ENCODE measurements at places on chromosomes 1 and 21. TPM values are rescaled to one million over a fixed set of nuclear protein-coding genes. Genes with fewer than 3 reads are reported as not detected.

TSPEAR gene
- not detected for total RNA-seq

JAM2 gene
- total RNA-seq, result not detected

IRF6 gene
- 0.05 TPM for total RNA-seq

TBX19 gene
- not detected for total RNA-seq

CHI3L1 gene
- total RNA-seq, result 5.7 TPM

PGLYRP4 gene
- not detected for total RNA-seq

MEX3A gene
- 3.4 TPM for total RNA-seq

DNA sequence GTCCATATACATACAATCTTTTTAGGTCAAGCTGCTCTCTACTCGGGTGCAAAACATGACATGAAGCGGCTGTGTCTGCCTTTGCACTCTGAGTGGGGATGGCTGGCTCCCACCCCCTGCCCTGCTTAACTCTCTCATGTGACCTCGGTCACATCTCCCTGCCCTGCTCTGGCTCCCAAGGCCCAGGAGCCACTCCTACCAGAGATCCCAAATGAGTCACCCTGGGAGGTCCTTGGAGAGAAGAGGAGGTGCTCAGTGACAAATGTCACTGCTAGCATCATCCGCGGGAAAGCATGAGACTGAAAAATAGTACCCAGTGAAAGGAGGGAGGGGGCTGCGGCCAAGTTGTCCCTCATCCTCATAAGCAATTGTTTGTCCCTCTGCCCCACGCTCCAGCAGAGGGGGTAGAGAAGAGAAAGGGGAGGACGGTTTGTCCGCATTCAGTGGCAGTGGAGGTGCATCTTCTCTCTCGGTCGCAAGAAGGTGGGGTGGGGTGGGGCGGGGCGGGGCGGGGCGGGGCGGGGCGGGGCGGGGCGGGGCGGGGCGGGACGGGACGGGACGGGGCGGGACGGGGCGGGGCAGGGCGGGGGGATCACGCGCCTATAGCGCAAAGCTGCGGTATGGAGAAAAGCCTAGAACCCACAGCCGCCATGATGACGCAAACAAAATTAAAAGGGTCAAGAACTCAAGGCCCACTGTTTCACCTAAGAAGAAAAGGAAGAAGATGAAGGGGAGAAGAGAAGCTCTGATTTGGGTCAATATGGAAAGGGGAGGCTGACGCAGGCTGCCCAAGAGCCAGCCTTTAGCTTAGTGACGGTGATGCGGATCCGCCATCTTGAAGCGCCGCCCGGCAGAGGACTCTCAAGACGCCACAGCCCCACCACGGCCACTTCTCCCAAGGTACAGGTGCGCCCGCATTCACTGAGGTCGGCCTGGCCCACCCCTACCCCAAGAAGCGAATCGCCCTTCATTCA, 66.2 kb downstream of the CD46 start:
- DNase-seq, result no peak

GRCh38 chr1:93979040-93979717, 69.9 kb upstream of the GCLM start:
- no peak for DNase-seq

GRCh38 chr21:37224861-37225839, 42.0 kb downstream of the VPS26C start:
- no peak for DNase-seq

DNA sequence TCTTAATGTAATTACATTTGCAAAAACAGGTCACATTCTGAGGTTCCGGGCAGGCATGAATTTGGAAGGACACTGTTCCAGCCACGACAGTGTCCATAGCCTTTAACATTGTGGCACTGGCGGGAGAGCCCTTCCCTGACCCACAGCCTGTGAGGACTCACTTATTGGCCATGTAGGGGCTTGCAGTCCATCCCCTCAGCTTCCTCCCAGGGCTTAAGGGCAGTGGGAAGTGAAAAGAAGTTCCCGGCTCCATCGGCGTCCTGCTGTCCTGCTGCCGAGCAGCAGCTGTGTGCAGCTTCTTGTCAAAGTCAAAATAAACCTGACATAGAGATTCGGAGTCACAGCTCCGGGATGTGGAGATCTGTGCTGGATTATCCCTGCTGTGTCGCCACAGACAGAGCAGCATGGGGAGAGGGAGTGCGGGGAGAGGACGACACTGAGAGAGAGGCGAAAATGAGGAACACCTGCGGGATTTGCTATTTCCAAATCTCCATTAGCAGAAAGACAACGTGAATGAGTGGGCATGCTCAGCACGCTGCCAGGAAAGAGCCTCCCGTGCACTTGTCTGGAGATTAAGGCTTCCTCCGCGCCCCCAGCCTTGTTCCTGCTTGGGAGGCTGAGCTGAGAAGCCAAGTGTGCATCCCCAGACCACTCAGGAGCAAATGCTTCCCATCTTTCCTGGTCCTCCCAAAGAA, 260.3 kb downstream of the ASTN1 start:
- DNase-seq, result no peak

- DNase-seq, result no peak
Observed at GRCh38 chr1:152487871-152488270, 22.7 kb upstream of the LCE5A start.

GRCh38 chr1:242196914-242197313, 198.0 kb upstream of the MAP1LC3C start:
- no peak for DNase-seq

DNA sequence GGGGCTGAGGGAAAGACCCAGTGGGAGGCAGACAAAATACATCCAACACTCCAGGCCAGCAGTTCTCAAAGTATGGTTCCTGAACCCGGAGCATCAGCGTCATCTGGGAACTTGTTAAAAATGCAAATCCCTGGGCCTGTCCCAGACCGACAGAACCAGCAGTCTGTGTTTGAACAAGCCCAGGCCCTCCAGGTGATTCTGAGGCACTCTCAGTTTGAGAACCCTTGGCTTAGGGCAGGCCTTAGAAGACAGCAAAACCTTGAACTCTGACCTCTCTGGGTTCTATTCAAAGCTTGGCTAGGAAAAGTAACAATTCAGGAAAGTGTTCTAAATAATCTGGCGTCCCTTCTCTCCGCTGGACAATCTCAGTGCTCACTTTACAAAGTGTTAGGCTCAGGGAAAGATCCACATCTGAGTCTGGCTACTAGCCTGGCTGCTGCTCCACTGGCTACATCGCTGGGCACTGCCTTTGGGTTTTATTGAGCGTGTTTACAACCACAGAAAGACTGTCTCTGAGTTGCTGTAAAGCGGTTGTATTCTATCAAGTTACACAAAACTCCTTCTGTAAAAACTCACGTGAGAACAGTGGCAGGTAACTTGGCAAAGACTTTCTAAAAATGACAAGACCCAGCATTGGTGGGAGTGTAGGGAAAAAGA, 166.1 kb downstream of the HIVEP3 start:
- DNase-seq, result no peak

- DNase-seq, result no peak
Observed at GRCh38 chr1:75471252-75471651, 139.7 kb downstream of the SLC44A5 start.

DNA sequence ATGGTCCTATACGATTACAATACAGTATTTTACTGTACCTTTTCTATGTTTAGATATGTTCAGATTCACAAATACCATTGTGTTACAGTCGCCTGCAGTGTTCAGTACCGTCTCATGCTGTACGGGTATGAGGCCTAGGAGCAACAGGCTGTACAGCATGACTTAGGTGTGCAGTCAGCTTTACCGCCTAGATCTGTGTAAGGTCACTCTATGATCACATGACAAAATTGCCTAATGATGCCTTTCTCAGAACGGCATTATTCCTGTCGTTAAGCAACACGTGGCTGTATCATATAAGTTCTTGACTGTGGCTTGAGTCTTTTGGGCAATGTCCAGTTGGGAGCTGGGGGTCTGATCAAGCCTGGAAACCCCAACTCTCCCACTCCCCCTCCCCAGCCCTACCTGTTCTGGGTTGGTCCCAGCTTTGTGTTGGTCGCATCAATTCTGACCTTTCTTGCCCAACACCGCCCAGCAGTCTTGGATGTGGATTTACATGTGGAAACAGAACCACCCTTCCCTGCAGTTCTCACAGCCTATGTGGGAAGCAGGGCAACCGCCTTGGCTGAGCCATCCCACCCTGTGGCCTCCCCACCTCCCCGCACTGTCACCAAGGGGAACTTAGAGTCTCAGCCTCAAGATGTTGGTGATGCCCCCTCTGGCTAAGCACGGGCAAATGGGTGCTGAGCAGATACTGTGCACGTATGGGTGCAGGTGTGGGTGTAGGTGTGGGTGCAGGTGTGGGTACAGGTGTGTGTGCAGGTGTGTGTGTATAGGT, 80.2 kb upstream of the ACTL8 start:
- no peak for DNase-seq

- no peak for DNase-seq
Observed at GRCh38 chr21:36852864-36853263, 113.6 kb downstream of the HLCS start.

DNA sequence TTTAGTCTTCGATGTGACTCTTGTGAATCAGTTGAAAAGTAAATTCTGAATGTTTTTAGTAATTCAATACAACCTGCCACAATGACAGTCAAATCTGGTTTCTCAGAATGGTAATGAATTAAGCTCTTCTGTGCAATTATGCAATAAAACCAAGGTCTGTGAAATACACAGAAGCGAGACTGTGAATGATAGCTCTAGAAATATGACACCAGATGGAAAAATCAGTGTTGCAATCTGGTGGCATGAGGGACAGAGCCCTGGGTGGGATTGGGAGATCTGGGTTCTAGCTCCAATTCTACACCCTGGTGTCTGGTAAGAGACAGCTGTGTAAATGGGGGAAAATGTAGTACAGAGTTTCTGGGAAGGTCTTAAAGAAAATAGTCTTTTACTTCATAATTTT, 586.4 kb upstream of the ZRANB2 start:
- no peak for DNase-seq

DNA sequence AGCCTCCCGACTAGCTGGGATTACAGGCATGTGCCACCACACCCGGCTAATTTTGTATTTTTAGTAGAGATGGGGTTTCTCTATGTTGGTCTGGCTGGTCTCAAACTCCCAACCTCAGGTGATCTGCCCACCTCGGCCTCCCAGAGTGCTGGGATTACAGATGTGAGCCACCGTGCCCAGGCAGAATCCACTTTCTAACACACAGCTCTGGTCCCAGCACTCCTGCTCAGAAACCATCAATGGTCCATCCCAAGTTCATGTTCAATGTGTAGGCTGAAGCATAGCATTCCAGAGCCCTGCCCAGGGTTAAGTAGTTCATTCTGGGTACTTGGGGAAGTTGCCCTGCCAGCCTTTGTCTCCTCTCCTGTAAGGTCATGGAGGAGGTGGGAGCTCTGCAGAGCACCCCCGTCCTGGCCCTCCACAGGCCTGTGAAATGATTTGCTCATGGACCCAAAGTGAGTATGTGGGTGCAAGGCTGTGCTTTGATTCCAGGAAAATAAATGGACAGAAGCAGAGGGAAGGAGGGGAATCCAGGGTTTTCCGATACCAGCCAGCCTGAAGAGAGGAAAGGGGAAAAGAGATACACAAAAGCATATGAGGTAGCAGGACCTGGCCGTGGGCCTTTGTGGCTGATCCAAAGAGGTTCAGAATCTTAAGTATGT, 55.2 kb downstream of the NENF start:
- DNase-seq, result no peak

DNA sequence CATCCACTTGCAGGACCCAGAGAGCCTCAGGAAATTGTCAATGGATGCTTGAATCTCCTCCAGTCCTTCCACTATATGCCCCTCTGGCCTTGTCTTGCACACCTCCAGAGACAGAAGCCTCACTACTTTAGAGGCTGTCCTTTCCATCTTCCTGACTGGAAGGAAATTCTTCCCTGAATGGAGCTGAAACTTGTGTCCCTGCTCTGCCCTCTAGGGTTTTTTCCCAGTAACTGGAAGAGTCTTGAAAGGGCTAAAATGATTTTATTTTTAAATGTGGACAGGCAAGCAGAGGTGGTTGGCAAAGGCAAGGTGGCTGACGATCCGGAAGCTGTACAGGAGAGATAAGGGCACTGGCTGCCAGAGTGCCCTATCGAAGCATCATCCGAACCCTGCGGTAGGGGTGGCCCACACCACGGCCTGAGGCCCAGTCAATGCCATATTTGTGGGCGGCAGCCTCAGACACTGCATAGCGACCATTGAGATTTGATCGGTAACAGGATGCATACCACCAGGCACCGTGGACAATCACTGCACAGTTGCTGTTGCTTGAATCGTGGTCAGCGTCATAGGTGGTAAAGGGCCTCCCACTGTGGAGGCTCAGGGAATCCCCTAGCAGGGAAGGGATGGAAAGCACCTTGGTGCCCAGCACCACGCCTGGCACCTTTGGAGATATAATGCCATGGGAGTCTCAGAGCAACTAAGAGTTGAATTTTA, 2.3 kb upstream of the MAP3K6 start:
- peak; percentile 36 for DNase-seq

DNA sequence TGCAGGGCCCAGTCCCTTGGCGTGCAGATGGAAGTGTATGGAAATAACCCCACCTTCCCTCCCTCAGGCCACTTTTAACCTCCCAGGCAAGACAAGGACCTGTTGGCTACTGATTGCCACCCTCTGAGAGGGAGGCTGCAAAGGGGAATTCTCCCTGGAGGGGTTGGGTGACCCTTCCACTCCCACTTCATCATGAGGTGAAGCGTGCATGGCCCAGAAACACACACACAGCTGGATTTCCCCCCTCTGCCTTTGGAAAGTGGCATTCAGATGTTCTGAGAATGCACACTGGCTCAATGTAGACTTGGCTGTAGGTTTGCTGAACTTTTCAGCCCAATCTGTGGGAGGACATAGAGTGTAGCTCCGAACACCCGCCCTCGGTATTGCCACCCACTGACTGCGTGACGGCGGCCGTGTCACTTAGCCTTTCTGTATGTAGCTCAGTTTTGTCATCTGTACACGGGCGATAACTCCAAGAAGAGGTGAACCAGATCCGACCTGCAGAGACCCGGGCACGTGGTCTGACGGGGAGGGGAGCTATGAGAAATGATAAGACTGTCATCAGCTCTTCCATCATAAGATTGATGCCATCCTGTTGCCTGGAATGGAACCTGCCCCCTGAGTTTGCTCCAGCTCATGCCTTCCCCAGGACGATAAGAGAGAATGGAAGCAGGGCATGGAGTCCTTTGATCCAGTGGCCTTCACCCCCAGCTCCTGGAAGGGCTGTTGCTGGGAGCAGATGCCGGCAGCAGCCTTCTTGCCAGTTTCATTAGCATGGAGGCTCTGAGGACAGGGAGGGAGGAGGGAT, 19.3 kb downstream of the MIIP start:
- DNase-seq, result no peak

- DNase-seq, result no peak
Observed at GRCh38 chr1:116889380-116889779, 20.3 kb upstream of the PTGFRN start.

DNA sequence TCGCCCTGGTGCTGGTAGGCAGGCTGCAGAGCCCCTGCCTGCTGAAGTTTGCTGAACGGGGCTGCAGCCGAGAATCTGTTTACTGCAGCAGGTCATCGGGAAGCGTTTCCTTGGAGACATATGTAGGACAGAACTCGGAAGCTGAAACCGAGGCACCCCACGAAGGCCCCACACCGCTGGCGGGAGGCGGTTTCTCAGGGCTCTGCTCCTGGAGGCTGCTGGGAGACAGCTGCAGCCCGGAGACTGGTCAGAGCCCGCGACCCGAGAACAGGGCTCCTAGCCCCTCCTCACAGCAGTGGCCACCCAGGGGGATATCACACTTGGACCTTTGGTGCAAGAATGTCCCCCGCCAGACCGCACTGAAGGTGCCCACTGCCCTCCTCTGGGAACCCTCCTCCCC, 12.7 kb upstream of the PLCH2 start:
- peak; percentile 29 for DNase-seq

GRCh38 chr1:148166558-148167492, 14.7 kb upstream of the NBPF11 start:
- no peak for DNase-seq
